Activated naive CD8-positive, alpha-beta T cell treated with anti-CD3 and anti-CD28 coated beads, Interleukin-2, amount 10 ng/mL, durations not matched to agents 7 days and 5 days (primary cell): ENCODE measurements at places on chromosomes 13 and 19. TPM values are rescaled to one million over a fixed set of nuclear protein-coding genes. Genes with fewer than 3 reads are reported as not detected.

DNA sequence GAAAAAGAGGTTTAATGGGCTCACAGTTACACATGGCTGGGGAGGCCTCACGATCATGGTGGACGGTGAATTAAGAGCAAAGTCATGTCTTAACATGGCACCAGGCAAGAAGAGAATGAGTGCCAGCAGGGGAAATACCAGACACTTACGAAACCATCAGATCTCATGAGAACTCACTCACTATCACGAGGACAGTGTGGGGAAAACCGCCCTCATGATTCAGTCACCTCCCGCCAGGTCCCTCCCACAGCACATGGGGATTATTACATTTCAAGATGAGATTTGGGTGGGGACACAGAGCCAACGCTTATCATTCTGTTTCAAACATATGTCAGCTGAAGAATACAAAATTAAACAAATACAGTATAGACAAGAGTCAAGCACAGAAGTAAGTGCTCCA is 165.1 kb downstream of the PCCA start:
- no peak for DNase-seq

GRCh38 chr19:33171916-33172359 is 22.2 kb upstream of the LRP3 start:
- DNase-seq, result no peak

- no peak for DNase-seq
Measured at GRCh38 chr19:7787141-7787540, 24.1 kb downstream of the CLEC4M start.

GRCh38 chr13:111404746-111405145 is 84.3 kb downstream of the TEX29 start:
- DNase-seq, result no peak

DNA sequence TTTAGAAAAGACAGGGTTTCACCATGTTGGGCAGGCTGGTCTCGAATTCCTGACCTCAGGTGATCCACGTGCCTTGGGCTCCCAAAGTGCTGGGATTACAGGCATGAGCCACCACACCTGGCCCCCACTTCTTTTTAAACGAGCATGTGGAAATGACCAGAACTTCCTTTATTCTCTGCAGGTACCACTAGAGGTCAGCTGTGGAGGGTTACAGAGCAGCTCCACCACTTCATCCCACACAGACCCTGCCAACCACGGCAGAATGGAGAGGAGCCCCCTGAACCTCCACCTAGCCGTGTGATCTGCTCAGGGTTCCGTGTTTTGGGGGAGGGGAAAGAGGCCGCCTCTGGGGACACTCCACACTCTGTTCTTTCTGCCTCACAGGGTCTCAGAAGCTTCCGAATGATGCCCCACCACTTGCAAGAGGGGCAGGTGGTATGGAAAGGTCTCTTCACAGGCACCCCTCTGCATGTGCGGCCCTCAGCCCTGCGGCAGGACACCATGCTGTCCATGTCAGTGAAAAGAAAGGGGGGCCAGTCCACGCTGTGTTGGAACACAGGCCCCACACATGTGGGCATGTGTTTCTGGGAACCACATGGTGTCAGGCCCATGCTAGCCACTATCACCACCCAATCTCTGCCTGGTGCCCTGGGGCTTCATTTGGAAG is 465.0 kb downstream of the TSHZ3 start:
- no peak for DNase-seq

- DNase-seq, result no peak
Measured at GRCh38 chr19:34308381-34309367, 54.3 kb downstream of the GARRE1 start.

- DNase-seq, result no peak
Measured at GRCh38 chr13:49146950-49147355, 73.2 kb upstream of the MLNR start.

DNA sequence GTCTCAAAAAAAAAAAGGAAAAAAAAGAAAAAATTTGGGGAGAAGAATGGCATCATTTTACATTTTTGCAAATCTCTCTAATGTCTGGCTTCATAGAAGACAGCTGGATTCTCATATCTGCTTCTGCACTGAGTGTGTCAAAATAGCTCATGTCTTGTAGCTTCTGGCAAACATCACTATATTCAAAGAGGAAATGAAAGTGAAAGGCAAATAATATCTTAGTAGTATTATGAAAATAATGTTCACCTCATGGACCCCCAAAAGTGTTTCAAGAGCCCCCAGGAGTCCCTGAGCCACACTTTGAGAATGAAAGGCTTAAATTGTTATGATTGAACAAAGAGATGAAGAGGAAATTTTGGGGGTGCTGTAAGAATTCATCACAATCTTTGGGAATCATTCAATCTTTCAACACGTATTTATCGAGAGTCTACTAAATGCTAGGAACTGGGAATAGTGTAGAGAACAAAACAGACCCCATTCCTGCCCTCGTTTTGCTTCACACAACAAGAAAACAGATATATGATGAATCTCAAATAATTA is 1.2 kb upstream of the SLC6A16 start:
- DNase-seq, result no peak

GRCh38 chr13:25923217-25924085 is 128.4 kb downstream of the SHISA2 start:
- no peak for DNase-seq

DNA sequence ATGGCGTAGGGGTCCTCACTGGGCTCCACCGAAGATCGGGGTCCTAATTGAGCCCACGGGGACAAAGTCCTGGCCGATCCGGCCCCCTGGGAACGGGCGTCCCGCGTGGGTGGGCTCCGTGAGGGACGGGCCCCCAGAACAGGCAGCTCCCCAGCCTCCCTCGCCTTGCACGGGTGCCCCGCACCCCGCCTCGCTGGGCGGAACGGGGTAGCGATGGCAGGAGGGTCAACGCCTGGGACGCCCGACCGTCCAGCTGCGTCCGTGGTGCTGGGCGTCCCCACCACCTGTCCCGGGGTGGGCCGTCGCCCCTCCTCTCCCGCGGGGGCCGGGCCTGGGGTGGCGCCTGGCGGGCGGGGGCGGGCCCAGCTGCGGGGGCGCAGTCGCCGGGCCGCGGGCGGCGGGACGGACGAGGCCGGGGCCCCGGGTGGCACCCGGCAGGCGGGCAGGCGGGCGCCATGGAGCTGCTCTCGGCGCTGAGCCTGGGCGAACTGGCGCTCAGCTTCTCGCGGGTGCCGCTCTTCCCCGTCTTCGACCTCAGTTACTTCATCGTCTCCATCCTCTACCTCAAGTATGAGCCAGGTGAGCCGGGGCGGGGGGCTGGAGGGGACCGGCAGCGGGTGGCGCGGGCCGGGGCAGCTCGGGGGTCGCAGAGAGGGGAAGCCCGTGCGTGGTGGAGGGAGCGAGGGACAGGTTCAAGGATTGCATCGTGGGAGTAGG is at the start of gene TMEM38A:
Gene TMEM38A (plus strand): TSS at position 377 of the 717 bp plus-strand sequence. CDS start 79 bp downstream, at position 456.
- peak; percentile 72 for DNase-seq

DNA sequence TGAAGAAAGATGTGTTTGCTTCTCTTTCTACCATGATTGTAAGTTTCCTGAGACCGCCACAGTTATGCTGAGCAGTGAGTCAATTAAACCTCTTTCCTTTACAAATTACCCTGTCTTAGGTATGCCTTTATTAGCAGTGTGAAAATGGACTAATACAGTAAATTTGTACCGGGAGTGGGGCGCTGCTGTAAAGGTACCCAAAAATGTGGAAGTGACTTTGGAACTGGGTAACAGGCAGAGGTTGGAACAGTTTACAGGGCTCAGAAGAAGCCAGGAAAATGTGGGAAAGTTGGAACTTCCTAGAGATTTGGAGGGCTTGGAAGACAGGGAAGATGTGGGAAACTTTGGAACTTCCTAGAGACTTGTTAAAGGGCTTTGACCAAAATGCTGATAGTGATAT is 9.2 kb upstream of the PDS5B start:
- DNase-seq, result no peak

GRCh38 chr13:20828539-20829364 is 55.0 kb upstream of the EEF1AKMT1 start:
- no peak for DNase-seq

DNA sequence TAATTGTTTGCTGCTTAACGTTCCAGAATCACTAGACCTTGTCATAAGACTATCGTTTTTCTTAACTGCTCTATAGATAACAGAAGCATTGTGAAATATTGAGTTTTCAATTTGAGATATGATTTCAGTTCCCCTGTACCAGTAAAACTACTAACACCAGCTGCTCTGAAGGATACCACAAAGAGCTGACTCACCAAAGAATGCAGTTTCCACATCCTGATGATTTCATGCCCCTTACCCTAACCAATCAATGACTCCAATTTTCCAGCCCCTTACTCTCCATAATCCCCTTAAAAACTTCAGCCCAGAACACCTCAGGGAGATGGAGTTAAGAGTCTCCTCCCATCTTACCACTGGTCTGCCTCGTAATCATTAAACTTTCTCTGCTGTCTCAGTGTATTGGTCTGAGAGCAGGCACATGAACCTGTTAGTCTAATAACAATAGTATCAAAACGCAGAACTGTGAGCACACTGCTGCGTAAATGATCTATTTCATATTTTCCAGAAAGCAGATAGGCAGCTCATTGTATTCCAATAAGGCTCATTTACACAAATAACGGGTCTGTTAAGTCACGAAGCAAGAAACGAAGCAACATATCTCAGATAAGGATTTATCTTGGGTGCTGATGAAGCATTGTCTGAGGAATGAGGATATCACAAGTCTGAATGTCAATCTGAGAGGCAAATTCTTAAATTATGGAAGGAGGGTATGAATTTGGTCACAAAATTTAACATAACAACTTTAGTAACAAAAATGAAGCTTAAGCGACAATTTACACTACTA is 14.1 kb upstream of the CCNA1 start:
- no peak for DNase-seq

DNA sequence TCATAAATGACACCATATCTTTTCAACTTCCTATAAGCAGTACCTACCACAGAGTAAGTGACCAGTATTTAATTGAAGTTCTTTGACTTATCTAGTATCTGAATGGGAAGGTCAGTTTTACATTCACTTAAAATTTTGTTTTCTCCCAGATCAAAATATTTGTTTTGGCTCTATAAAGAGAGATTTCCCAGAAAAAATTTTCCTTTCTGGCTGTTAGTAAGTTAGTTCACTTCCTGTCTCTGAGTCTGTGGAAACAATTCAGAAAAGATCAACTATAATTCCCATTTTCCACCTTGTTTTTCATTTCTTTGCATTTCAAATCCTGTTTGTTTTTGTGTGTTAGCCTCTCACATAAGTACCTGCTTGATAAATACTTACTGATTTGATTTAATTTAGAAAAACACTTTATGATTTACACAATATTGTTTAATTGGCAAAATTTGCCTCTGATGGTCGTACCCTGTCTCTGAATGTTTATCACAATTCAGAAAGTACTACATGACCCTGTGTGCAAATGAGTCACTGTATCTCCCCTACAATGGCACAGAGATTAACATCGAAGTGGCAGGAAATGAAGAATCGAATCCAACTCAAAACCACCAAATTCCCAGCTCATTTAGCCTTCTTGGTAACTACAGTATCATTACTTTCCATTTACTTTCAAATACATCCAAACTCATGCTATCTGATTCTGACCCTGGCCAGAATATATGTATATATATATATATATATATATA is 15.4 kb upstream of the MED4 start:
- no peak for DNase-seq

The ZNF226 gene
- 28.0 TPM for total RNA-seq

The SGCG gene
- not detected for total RNA-seq

The ATP13A1 gene
- total RNA-seq, result 115 TPM

The IZUMO2 gene
- total RNA-seq, result not detected

The CEACAM7 gene
- total RNA-seq, result not detected

The LILRA6 gene
- total RNA-seq, result 0.60 TPM

The GRIK5 gene
- 0.79 TPM for total RNA-seq

The CD320 gene
- total RNA-seq, result 36.1 TPM

The ADGRE2 gene
- 0.54 TPM for total RNA-seq

The PEG3 gene
- 0.06 TPM for total RNA-seq

The POLR2I gene
- 46.1 TPM for total RNA-seq
